HFFc6 (cell line): ENCODE measurements at places on chromosomes 2 and 18.

DNA sequence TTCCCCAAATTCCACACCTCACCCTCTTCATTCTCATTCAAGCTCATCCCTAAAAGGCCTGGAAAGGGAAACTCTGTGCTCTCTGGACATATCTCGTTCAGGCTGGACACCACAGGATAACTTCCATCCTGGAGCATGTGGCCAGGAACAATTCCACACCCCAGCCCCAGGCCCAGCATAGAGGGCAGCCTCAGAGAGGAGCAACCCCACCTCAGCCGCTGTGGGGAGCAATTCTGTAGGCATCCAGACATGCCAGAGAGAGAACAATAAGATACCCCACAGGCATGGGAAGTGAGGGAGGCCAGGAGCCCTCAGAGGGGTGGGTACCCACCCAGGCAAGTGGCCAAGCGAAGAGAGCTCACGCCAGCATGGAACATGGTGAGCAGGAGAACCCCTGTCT is 143.4 kb downstream of the GFPT1 start:
- H3K27ac ChIP-seq, result peak overlapping the region; percentile 94
- H3K36me3 ChIP-seq, result peaks cover 40% of the 10 kb centered on the region
- H3K27me3 ChIP-seq, result no peaks in the 10 kb centered on the region; the same call in 1 of the 2 replicates
- no peak for DNase-seq
- peaks cover 44% of the 10 kb centered on the region for H3K4me1 ChIP-seq

- H3K4me1 ChIP-seq, result no peaks in the 10 kb centered on the region
- DNase-seq, result no peak
- H3K27me3 ChIP-seq, result no peaks in the 10 kb centered on the region
- no peaks in the 10 kb centered on the region for H3K36me3 ChIP-seq
- H3K27ac ChIP-seq, result no peak overlapping the region
Measured at GRCh38 chr2:129763966-129764365, 215.5 kb upstream of the RAB6C start.

DNA sequence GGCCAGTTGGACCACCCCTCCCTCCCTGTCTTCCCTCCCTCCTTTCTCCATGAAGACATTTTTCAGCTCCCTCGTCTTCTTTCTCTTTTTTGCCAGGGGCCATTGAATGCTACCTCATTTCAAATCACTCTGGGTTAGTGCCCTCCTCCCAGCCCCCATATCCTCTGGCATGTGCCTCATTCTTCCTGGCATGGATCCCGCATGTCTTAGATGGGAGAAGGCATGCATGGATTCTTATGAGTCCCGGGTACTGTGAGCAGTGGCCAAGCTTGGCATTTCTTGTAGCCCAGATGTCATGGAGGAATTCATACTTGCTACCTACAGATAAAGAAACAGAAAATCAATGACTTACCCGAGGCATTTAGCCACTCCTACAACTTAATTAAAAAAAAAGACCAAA is 9.0 kb upstream of the HAAO start:
- DNase-seq, result no peak
- H3K27ac ChIP-seq, result no peak overlapping the region
- H3K36me3 ChIP-seq, result no peaks in the 10 kb centered on the region
- peaks cover 13% of the 10 kb centered on the region for H3K4me1 ChIP-seq
- no peak overlapping the region for H3K4me3 ChIP-seq

DNA sequence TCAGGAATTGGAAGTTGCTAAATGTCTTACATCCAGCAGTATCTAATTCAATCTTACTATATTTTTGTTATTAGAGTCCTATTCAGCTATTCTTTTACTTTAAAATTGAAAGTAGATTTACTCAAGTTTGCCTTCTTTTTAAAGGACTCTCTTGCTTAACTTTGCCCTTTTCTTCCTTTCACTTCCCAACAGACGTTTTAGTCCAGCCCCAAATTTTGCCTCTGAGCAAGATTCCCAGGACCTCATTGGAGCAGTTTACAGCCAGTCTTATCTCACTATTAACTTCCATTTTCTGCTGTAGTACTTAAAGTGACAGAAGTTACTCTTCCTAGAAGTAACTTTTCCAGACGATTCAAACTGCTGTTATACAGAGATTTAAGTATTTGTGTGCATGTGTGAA is 1.7 kb upstream of the PRKD3 start:
- peak overlapping the region; percentile 89 for H3K4me3 ChIP-seq
- H3K27me3 ChIP-seq, result peaks cover 4% of the 10 kb centered on the region; the same call in 1 of the 2 replicates
- H3K27ac ChIP-seq, result peak overlapping the region; percentile 78

- no peaks in the 10 kb centered on the region for H3K36me3 ChIP-seq
- 0 out of 2 replicates have a peak overlapping the region, but pooled peaks have one; percentile 1 for H3K4me3 ChIP-seq
- peak overlapping the region; percentile 62 for H3K27ac ChIP-seq
- peak; percentile 64 for DNase-seq
Measured at GRCh38 chr18:8982416-8983183, 119.9 kb upstream of the NDUFV2 start.

DNA sequence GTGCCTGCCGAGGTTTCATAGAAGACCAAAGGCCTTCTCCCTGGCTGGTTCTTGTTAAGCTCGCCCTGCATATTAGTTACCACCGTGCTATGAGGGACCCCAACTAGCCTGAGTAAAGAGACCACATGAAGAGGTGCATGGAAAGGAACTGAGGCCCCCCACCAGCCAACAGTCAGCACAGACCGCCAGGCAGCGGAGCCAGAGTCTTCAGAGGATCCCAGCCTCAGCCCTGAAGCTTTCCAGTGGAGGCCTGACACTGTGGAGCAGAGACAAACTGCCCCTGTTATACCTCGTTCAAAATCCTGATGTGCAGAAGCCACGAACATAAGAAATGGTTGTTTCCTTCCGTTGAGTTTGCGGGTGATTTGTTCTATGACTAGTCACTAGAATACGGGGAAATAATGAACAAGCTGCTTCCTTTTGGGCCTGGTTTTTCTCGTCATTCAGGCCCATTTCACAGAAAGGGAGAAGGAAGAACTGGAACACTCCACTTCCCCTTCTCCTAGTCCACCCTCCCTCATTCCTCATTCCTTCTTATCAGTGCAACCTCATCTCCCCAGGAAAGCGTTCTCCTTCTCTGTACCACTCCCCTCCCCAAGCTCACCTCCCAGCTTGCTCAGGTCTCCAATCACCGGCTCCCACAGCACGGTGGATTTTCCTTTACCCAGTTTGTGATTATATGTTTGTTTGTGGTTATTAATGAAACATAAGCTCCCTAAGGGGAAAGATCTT is 3.0 kb upstream of the GLI2 start:
- H3K27ac ChIP-seq, result no peak overlapping the region; the same call in 1 of the 2 replicates

DNA sequence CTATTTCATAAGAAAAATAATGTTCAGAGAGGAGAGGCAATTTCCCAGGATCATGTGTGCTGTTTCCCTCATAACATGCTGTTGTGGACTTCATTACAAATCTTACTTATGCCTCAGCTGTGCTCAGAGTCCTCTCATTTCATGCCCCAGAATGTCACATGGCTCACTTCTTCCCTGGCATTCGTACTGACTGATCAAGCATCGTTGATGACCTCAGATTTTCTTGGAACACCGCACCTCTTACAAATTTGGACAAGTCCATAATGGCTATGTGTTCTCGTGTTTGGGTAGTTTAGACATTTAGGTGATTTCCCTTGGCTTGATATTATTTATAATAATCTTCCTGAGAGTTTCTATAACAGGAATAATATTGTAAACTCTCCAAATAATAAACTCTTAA is 32.9 kb downstream of the SERPINB7 start:
- no peak overlapping the region for H3K27ac ChIP-seq
- peaks cover 19% of the 10 kb centered on the region for H3K4me1 ChIP-seq
- no peak for DNase-seq
- H3K27me3 ChIP-seq, result no peaks in the 10 kb centered on the region; the same call in none of the 2 replicates

DNA sequence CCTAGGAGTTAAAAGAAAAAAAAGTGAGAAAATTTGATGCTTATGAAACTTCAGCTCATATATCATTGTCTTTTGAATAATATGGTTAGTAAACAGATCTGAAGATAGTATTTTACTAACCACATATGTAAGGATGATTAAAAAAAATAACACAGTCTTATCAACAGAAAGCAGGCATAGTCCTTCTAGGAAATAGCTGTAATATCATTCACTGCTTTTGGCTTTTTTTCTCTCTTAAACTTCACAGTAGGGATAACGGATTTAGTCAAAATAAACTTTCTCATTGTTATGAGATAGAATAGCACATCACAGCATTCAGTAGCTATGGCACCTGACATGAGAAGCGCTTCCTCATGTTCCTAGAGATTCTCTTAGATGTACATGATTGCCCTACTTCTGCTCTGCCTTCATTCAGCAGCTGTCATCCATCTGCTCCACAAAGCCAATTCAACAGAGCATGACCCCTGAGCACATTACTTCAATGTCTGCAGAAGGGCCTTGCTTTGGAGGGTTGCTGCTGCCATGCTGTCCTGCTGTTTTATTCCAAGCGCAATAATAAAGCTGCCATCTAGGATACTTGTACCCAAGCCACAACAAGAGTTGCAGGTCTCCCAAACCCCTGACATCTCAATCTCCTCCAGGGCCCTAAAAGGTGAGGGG is 67.0 kb downstream of the TTC21B start:
- peaks cover 5% of the 10 kb centered on the region for H3K36me3 ChIP-seq
- no peak for DNase-seq
- H3K27ac ChIP-seq, result no peak overlapping the region
- no peaks in the 10 kb centered on the region for H3K4me1 ChIP-seq
- no peaks in the 10 kb centered on the region for H3K27me3 ChIP-seq

DNA sequence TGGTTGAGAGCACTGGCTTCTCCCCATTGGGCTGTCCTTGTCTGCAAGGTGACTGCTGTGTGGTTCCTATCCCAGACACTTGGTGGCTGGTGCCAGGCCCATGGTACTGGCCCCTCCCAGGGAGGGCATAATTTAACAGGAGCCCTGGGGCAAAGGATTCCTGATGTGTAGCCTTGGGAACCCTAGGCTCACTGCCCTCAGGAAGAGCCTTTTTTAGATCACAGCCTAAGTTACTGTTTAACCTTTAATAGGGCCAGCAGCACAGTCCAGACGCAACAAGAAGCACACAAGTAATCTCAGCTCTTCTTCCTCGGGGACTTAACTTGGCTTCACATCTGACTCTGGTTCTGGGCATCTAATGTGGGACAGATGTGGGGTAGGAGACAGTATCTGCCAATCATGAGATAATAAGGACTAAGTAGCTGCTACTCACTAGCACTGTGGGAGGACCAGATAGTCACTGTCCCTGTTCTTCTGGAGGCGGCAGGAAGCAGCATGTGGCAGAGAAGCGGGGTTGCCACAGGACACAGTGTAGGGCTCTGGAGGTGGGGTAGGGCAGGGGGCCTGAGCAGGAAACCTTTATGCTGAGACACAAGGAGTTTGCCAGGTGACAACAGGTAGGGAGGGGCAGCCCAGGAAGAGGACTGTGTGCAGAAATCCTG is 136.3 kb downstream of the TMEM17 start:
- H3K27me3 ChIP-seq, result peaks cover 17% of the 10 kb centered on the region
- no peak overlapping the region for H3K4me3 ChIP-seq
- peaks cover 9% of the 10 kb centered on the region; the same call in 1 of the 2 replicates for H3K36me3 ChIP-seq
- no peak for DNase-seq
- H3K4me1 ChIP-seq, result no peaks in the 10 kb centered on the region

- H3K4me1 ChIP-seq, result peaks cover 47% of the 10 kb centered on the region
- no peaks in the 10 kb centered on the region; the same call in 1 of the 2 replicates for H3K27me3 ChIP-seq
- peak overlapping the region; percentile 22 for H3K27ac ChIP-seq
- peaks cover 17% of the 10 kb centered on the region for H3K36me3 ChIP-seq
- DNase-seq, result no peak
Measured at GRCh38 chr18:3654442-3655253, 204.7 kb downstream of the TGIF1 start.

DNA sequence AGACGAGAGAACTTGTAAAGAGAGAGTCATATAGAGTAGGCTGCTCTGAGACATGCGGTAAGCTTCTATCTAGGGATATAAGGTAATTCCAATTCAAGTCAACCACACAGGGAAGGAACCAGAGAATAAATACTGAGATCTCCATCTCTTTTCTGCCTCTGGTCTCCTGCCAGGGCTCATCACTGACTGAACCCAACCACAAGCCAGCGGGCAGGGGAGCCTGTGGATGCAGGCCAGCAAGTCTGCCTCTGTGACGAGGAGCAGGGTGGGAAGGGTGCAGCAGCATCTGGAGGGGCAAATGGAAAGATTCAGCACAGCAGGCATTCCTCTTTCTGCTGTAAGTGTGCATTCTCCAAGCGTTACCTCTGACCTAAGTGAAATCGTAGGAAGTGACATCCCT is 82.2 kb downstream of the ICOS start:
- no peaks in the 10 kb centered on the region for H3K36me3 ChIP-seq
- H3K27me3 ChIP-seq, result peaks cover 3% of the 10 kb centered on the region; the same call in 1 of the 2 replicates
- peaks cover 5% of the 10 kb centered on the region; the same call in 1 of the 2 replicates for H3K4me1 ChIP-seq

GRCh38 chr18:48715711-48716361 is 177.0 kb downstream of the CTIF start:
- H3K4me1 ChIP-seq, result peaks cover 57% of the 10 kb centered on the region
- no peak overlapping the region for H3K4me3 ChIP-seq
- H3K27me3 ChIP-seq, result peaks cover 2% of the 10 kb centered on the region; the same call in 1 of the 2 replicates
- peaks cover 47% of the 10 kb centered on the region for H3K36me3 ChIP-seq
- H3K27ac ChIP-seq, result no peak overlapping the region
- no peak for DNase-seq

- H3K36me3 ChIP-seq, result no peaks in the 10 kb centered on the region
- no peak for DNase-seq
- peaks cover 40% of the 10 kb centered on the region for H3K4me1 ChIP-seq
- peaks cover 4% of the 10 kb centered on the region; the same call in 1 of the 2 replicates for H3K27me3 ChIP-seq
- H3K27ac ChIP-seq, result no peak overlapping the region
Measured at GRCh38 chr18:2293109-2293839, 278.0 kb downstream of the METTL4 start.

- H3K4me3 ChIP-seq, result no peak overlapping the region
- no peak for DNase-seq
- H3K27ac ChIP-seq, result no peak overlapping the region
- H3K27me3 ChIP-seq, result no peaks in the 10 kb centered on the region
- H3K4me1 ChIP-seq, result peaks cover 17% of the 10 kb centered on the region
Measured at GRCh38 chr2:178263159-178263860, 69.0 kb downstream of the OSBPL6 start.

DNA sequence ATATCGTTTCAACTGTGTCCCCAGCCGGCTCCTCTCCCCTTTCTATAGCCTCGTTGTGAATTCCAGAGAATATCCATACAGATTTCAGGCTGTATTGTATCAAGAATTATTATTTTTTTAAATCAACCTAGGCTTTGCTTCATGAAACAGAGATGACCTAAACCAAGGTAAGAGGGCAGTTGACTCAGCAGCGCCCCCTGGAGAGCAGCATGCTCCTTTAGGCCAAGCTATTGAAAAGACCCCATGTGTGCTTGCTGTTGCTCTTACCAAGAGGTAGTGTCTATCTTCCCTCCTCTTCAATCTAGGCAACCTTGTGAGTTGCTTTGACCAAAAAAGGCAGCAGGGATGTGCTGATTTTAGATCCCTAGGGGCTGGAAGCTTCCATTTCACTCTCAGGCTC is 426.7 kb upstream of the SMIM21 start:
- H3K4me1 ChIP-seq, result no peaks in the 10 kb centered on the region
- no peak for DNase-seq
- H3K27ac ChIP-seq, result no peak overlapping the region
- H3K27me3 ChIP-seq, result no peaks in the 10 kb centered on the region
- H3K36me3 ChIP-seq, result no peaks in the 10 kb centered on the region
- H3K4me3 ChIP-seq, result no peak overlapping the region

GRCh38 chr18:48923746-48924629 is 26.8 kb downstream of the SMAD7 start:
- peaks cover 10% of the 10 kb centered on the region for H3K27me3 ChIP-seq
- H3K36me3 ChIP-seq, result peaks cover 40% of the 10 kb centered on the region
- H3K4me3 ChIP-seq, result peak overlapping the region; percentile 80
- peaks cover 100% of the 10 kb centered on the region for H3K4me1 ChIP-seq
